MV-4-11 (cell line): ENCODE measurements at places on chromosomes 5 and 9.

GRCh38 chr5:135040333-135041144 lies 6.5 kb upstream of the PITX1 start:
- peak; percentile 56 for DNase-seq

DNA sequence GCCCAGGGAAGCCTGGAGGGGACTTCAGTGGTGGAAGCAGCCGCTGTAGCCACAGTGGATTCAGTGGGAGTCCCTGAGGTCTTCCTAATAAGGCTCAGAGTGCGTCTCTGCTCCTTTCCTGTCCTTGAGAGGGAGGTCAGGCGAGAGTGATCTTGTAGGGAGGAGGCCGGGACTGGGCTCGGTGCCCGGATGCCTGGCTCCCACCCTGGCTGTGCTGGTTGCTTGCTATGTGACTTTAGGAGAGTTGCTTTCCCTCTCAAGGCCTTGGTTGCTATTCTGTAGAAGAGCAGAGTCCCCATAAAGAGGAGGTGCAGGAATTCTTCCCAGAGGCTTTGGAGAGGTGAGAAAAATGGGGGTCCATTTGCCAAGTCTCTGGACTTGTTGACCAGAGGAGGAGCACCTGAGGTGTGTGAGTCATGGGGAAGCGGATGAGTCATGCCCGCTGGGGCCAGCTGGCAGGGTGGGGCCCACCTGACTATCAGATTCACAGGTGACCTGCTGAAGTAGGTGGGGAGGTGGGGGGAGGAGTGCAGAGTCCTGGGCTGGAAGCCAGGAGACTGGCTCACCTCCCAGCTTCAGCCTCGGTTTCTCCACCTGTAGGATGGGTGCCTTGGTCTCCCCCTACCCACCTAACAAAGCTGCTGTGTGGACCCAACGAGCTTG lies 13.8 kb downstream of the GSN start:
- DNase-seq = no peak

GRCh38 chr9:72718503-72718902 lies 197.1 kb downstream of the TMC1 start:
- DNase-seq = no peak

DNA sequence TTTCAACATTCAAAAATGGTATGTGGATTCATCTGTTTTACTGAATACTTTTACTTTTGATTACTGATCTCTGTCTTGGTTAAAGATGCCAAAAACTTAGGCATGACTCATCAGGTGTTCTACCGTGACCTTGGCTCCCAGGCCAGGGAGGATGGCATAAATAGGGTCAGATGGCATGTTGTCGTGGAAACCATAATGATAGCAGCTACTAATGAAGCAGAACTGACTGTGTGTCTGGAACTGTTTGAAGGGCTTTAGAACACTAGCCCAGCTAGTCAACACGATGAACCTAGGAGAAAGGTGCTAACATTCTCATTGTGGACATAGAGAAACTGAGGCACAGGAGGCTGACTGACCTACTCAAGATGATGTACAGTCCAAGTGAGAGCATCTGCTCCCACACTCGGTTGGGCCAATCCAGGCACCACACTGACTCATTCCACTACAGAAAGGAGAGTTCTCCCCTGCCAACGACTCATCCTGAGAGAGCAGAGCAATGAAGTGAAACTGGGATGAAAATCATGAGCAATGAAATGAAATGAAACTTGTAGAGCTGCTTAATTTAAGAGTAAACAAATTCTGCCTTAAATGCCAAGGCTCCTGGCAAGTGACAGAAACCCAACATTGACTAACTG lies 116.0 kb downstream of the TENT4A start:
- no peak for DNase-seq

DNA sequence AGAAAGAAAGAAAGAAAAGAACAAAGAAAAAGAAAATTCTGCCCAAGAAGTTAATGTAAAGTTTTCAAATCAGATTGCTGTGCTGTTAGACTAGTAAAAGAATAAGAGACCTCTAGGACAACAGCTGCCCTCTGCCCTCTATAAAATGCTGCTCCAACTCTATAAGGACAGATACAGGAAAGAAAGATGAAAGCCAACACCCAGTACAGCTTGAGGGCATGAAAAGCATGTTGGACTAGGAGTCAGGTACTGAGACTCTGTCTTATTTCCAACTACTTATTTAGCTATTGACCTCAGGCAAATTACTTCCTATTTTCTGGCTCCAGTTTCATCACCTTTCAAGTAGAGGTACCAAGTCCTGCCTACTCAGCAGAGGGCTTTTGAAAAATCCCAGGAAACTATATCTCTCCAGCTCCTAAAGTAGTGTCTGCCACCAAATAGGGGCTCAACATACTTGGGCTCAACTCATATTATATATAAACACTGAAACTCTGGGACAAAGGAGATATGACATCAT lies 5.7 kb downstream of the HBEGF start:
- peak; percentile 34 for DNase-seq

DNA sequence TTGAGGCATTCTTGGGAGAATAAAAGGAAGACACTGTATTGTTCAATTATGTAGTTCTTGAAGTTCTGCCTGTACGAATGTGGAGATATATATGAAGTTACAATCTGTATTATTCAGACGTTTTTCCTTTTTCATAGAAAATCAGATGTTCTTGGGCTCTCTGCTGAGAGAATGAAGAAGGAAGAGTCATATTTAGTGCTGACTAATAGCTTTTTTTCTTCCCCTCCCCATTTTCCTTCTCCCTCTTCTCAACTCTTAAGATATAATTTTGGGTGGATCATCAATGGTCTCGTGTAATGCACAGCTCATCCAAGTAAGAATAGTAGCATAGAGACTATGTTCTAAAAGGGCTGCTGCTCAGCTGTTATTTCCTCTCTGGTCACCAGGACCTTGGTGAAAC lies 23.0 kb upstream of the FBXL7 start:
- no peak for DNase-seq

GRCh38 chr9:129845373-129845772 lies 10.1 kb downstream of the USP20 start:
- no peak for DNase-seq

- no peak for DNase-seq
These were observed 67.5 kb downstream of the HSPA4 start for GRCh38 chr5:133119233-133119711.

- no peak for DNase-seq
These were observed 147.9 kb downstream of the MSX2 start for GRCh38 chr5:174872271-174872670.

DNA sequence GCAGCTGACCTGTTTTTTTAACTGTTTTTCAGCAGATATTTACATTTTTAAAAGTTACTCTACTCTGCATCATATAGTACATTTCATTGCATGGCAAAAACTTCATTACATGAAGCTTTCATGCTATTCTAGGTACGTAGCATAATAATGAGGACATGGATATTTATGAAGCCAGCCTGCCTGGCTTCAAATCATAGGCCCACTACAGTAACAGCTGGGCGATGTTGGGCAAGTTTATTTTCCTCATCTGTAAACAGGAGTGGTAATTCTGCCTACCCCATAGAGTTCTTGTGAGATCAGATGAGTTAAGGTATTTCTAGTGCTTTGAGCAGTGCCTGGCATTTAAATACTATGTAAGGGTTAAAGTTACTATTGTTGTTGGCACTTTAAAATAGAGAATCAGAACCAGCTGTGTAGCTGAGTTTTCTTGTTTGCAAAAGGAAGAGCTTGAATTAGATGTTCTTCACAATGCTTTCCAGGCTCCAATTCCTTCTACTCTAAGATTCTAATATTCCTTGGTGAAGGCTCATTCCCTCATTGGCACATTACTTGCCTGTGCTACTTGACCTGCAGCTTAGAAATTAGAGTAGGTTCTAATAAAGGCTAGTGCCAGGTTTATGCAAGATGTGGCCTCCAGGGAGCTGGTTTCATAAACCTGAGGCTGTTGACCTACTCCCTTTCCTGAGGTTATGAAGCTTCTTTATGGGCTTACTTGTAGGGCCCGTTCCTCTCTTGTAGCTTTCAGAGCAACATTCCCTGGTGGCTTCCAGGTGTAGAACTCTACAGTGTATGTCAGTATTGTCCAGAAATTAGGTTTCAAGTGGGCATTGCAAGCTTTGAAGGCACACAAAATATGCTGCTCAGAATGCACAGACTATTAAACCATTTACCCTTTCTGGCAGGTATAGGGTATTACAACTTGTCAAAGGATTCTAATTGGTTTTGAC lies 14.5 kb downstream of the ANP32B start:
- DNase-seq = no peak

DNA sequence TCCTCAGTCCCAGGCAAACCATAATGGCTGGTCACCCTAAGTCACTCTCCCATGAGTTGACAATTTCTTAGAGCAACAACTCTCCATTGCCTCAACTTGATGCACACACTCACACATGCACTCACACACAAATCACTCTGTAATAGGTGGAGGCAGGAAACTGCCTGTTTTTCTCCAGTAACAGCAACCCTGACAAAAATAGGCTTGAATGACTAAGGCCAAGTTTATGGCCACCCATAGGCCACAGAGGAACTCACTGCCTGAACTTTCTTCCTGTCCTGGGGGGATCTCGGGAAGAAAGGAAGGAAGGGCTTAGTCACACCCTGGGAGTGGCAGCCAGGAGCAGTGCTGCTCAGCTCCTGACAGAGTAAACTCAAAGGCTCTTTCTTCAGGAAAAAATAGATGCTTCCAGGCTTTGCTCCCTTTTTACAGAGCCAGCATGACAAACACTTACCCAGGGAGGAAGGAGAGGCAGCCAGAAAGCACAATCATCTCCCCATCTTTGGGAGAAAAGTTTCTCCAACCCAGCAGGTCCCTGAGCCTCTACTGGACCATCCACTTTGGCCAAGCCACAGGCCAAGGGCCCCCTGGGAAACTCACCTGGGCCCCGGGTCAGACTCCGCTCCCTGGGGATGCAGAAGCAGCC lies 368 bp downstream of the SH3TC2 start:
- peak; percentile 70 for DNase-seq

- peak; percentile 42 for DNase-seq
These were observed 6.6 kb downstream of the GALNT10 start for GRCh38 chr5:154196955-154197652.

DNA sequence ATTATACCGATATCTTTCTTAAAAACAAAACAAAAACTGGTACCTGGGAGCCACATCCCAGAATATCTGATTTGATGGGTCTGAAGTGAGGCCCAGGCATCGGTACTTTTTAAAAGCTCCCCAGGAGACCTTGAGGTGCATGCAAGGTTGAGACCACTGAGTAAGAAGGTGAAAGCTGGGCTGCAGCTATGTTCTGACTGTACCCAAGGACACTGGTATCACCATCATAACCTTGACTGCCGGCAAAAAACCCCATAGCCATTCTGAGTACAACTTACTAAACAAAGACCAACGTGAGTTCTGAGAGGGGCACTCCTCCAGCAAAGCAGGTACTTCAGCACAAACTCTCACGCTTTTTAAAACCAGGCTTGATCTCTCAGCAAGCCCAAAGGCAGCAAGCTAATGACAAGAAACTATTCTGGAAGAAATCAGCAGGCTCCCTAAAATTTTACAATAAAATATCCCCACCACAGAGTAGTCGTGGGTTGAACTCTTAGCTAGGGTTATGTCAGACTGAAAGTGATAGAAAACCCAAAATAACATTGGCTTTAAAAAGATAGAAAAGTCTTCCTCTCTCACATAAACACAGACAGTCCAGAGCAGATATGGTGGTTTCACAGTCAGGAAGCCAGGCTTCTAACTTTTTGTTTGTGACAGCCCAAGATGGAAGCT lies 263.9 kb downstream of the SAXO1 start:
- no peak for DNase-seq

DNA sequence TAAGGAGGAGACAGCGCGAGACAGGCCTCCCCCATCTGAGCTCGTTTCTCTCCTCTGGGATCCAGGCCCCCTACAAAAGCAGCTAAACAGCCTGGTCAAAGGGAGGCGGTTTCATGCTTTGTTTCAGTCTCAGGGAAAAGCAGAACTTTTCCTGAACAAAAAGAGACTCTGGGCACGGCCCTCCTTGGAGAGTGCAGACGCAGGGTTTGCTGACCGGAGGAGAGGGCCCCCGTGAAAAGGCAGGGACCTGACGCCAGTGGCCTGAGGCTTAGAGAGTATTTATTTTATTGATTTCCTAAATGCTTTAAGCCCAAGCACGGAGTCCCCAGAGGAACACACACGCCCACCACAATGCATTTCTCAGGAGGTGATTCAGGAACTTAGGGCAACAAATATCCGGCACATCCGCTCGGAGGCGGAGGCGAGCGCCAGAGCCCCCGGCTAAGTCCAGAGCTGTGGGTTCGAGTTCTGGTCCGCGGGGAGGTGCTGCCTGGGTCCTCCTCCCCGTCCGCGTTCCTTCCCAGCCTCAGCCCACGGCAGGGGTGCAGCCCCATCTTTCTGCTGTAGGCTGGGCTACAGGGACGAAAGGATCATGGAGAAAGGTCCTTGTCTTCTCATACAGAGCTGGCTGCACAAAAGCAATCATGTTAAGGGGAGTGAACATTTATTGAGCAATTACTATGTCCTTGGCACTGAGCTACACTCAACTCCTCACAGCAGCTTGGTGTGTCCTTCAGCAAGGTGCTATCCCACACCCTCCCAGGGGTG lies 40.0 kb downstream of the PTGES start:
- DNase-seq = peak; percentile 8
